Left lobe of liver (tissue), 2 donors: ENCODE measurements at places on chromosomes 3 and 15. TPM values are rescaled to one million over a fixed set of nuclear protein-coding genes. Genes with fewer than 3 reads are reported as not detected.

- DNase-seq: no peak
Measured at GRCh38 chr15:37368961-37369360, 268.6 kb upstream of the MEIS2 start.

Gene CISH
- 8.5 TPM for total RNA-seq

GRCh38 chr3:50433954-50434353, 69.5 kb downstream of the CACNA2D2 start:
- DNase-seq: no peak

- DNase-seq: no peak
Measured at GRCh38 chr3:11214451-11214978, 57.7 kb upstream of the ATG7 start.

Gene SPINK8
- total RNA-seq: not detected

GRCh38 chr3:189430166-189430565, 201.0 kb upstream of the TP63 start:
- DNase-seq: no peak

DNA sequence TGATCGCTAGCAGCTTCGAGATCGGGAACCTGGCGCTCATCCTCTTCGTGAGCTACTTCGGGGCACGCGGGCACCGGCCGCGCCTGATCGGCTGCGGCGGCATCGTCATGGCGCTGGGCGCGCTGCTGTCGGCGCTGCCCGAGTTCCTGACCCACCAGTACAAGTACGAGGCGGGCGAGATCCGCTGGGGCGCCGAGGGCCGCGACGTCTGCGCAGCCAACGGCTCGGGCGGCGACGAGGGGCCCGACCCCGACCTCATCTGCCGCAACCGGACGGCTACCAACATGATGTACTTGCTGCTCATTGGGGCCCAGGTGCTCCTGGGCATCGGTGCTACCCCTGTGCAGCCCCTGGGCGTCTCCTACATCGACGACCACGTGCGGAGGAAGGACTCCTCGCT, 62.5 kb downstream of the SLCO3A1 start:
- no peak for DNase-seq

Gene AMT
- total RNA-seq: 46.8 TPM

- no peak for DNase-seq
Measured at GRCh38 chr3:31550452-31551251, 17.9 kb downstream of the STT3B start.

Gene COL8A1
- 0.75 TPM for total RNA-seq

DNA sequence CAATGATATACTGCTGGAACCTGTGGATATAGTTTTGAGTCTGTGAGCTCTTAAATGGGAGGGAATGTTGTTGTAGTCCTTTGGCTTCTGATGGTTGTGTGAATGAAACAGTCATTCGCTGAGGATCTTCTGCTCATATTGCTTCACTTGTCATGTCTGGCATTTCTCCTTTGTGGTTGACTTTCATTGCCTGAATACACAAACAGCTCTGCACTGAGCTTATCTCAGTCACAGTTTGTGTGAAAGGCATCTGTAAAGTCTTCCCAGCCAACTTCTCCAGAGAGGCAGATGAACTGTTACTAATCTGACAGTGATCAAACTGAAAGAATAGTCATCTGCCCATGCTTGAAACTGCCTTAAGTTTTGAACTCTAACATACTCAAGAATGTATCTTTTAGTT, 59.8 kb downstream of the TMED3 start:
- no peak for DNase-seq

Gene UBP1
- 24.3 TPM for total RNA-seq

DNA sequence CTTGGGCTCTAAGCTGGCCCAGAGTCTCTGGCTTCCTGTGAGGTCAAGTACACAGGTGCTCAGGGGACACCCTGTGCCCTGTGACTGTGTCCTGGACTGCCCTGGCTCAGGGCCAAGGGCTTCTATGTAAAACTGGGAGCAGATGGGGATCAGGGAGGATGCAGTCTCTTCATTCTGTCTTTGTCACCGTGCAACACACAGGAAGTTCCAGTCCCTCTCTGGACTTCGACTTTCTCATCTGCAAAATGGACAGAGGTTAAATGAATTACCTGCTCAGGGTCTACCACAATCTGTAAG, 61.9 kb upstream of the TLE3 start:
- no peak for DNase-seq

GRCh38 chr3:15268033-15268631, 62.1 kb downstream of the CAPN7 start:
- peak; percentile 81 for DNase-seq

Gene SEMA3G
- 0.93 TPM for total RNA-seq

DNA sequence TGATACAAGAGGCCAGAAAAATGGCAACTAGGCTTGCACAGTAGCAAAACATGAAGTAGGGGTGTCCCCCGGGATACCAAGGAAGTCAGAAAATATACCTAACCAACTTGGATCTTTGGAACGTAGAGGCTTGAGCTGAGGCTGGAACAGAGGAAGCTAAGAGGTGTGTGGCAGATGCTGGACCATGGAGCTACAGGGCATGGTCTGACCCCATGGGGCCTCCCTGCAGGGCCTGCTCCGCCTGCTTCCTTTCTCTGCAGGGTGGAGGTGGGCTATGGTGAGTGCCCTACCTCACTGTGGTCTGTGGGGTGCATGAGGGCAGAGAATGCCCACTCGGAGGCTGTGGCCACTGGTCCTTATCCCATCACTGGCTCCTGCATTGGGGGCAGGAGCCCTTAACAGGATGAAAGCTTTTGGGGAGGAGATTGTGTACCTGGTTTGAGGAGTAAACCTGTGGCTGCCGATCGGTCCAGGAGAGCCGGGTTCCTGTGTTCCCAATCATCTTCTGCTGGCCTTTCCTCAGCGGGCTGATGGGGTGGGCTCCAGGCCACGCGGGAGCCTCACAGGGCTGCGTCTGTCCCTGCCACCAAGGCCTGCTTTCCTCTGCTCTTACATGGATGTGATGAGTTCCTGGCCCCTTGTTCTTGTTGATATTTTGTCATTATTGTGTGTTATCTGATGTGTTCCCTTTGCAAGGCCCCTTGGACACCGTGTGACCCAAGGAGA, 96.8 kb downstream of the OCA2 start:
- peak; percentile 14 for DNase-seq

Gene ZNF385D
- total RNA-seq: 2.1 TPM

Gene DUOX1
- 0.45 TPM for total RNA-seq

Gene TMC3
- not detected for total RNA-seq

- DNase-seq: no peak
Measured at GRCh38 chr3:182259579-182259978, 533.7 kb upstream of the ATP11B start.

Gene NRROS
- 1.7 TPM for total RNA-seq

Gene GRM7
- total RNA-seq: 0.08 TPM

DNA sequence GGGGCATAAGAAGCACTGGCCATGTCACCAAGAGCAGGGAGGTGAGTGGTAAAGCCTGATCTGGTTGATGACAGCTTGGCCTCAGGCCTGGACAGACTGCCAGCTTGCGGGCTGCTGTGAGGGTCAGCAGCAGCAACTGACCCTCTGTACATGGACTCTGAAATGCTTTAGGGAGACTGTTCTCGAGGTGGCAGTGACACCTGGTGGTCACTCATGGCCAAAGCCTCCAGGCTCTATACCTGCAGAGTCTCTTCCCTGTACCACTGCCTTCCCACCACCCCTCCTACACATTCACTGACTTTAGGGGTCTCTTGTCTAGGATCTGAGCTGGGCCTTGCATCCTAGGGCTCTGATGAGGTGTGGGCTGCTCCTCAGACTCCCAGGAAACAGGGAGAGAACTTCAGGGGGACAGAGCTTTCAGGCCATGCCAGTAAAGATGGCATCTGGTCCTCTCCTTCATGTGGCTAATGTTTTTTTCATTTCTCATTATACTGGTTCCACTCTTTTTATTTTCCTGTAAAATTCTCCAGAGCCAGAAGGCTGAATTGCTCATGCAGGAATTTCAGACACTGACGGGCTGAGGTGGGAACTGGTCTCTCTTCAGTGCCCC, 17.2 kb upstream of the TIMP4 start:
- peak; percentile 69 for DNase-seq

GRCh38 chr15:31974855-31975829, 55.2 kb upstream of the CHRNA7 start:
- DNase-seq: no peak

GRCh38 chr15:98866511-98866910, 141.1 kb downstream of the PGPEP1L start:
- DNase-seq: no peak

GRCh38 chr3:137946356-137946973, 63.5 kb upstream of the CLDN18 start:
- DNase-seq: peak; percentile 45

DNA sequence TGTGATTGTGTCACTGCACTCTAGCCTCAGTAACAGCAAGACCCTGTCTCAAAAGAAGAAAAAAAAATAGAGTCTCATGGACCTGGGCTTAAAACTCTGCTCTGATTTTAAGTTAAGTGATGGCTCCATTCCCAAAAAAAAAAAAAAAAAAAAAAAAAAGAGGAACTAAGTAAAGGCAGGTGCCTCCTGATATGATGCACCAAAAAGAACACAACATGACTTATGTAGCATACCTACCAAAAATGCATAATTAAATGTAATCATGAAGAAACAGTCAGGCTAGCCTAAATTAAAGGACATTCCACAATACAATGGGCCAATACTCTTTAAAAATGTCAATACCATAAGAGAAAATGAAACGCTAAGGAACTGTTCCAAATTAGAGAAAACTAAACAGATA, 5.4 kb upstream of the IREB2 start:
- DNase-seq: no peak

GRCh38 chr15:90552162-90552928, 22.6 kb downstream of the CRTC3 start:
- no peak for DNase-seq

GRCh38 chr15:94943888-94944287, 712.5 kb downstream of the MCTP2 start:
- no peak for DNase-seq
